ENCODE measurements at places on chromosomes 6 and 20.
A peak's percentile ranks its signal among the peaks of the same experiment; 100 is the strongest.

DNA sequence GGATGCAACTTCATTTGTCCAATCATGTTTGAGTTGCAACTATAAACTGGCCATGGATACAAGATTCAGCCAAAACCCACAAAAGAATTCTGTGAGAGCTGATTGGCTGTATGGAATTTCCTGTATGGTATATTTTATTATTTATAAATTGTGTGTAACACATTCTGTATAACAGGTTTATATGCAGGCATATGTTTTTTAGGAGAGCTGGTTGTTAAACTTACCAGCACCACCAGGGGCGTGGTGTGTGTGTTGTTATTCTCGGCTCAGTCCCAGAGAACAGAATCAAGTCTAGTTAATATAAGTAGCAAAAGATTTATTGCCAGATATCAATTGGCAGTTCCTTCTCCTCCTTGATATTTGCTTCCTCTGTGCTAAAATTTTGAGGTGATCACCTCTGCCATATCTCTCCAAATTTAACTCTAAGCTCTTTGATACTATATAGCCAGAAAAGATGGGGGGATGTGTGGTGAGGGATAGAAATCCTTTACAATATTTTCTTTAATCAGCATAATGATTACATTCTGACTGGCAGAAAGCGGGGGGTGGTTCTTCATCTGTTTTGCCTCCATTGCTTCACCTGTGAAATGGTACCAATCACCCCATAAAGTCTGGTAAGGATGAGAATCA lies 22.9 kb downstream of the CNBD2 start:
- no peak for DNase-seq

GRCh38 chr20:58980711-58981627 lies at the start of gene NELFCD:
NELFCD (plus strand) TSS chr20:58981256; CDS start chr20:58981310, 54 bp downstream.
- peak; percentile 29 for DNase-seq

GRCh38 chr6:104064876-104065275 lies 794.8 kb downstream of the HACE1 start:
- no peak for DNase-seq

GRCh38 chr6:140537211-140537610 lies 1162.8 kb upstream of the CITED2 start:
- DNase-seq = no peak

DNA sequence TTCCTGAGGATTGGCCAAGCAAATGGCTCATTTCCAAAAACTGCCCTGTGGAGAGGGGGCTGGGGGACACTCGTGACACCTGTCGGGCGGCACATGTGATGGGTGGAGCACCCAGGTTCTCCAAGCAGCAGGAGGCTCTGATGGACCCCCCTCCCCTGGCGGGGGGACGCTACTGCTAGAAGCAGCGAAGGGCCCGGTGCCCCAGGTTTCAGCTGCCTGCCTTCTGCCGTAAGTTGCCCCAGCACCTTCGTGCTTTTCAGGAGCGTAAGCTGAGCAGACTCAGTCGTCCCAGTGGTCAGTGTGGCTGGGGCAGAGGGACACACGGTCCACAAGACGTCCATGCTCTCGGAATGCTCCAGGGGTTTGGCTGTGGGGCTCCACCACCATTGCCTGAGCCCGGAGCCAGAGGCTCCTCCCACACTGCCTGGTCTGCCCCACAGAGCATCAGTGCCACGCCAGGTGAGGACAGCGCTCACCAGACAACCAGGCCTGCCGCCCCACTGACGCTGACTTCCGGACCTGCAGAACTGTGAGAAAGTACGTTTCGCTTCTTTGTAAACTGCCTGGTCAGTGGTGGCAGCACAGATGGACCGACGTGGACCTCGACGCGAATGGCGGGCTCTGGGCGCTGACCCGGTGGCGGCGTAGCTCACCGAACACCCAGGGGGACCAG lies 4.1 kb upstream of the ADRM1 start:
- DNase-seq = no peak

GRCh38 chr20:43878776-43879175 lies 35.9 kb upstream of the TOX2 start:
- DNase-seq = no peak

- no peak for DNase-seq
Observed at GRCh38 chr6:80338201-80338836, 231.8 kb downstream of the BCKDHB start.

DNA sequence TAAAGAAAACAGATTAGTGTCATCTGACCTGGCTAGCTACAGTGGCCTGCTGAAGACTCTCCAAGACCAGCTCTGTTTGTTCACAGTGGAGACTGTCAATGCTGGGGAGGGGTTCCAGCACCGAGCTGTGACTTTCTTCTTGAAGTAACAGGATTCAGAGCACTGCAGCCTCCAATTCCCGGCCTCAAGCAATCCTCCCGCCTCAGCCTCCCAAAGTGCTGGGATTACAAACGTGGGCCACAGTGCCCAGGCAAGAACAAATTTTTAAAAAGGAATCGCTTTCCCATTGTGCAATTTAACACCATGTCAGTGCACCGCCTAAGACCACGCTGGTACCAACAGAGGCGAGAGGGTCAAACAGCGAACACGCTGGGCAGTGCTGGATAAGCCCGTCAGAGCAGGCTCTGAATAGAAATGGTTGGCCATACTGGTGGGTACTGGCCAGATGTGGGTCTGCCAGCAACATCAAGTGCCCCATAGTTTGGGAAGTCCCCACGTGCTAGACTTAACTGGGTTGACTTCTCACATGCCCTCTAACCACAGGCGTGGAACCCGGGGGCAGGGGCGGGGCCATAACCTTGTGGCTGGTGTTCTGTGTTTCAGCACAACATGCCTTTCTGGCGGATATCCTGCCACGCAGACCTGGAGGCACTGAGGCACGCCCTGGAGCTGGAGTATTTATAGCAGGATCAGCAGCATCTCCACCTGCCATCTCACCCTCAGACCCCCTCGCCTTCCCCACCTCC lies 168.9 kb downstream of the ZMYND8 start:
- DNase-seq = no peak

GRCh38 chr6:10271982-10272381 lies 142.9 kb downstream of the TFAP2A start:
- no peak for DNase-seq

- DNase-seq = no peak
Observed at GRCh38 chr6:122804962-122805485, 16.0 kb downstream of the SMPDL3A start.

DNA sequence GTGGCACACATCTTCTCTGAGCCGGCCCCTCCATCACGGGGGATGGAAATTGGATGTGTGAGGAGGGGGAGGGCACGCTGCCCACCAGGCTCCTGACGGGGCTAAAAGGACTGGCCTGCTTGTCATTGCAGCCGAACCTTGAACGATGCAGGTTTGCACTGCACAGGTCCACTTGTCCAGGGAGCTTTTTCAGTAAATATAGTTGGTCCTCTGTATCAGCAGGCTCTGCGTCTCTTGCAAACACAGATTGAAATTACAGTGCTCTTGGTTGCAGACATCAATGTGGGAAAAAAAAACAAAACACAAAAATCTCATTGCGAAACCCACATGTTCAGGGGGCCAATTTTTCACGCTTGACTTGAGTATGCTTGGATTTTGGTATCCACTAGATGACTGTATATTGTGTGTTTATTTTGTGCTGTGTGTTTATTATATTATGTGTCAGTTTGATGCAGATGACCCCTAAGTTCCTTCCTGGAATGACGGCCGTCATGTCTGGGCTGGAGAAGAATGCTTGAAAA lies 29.2 kb downstream of the ERMARD start:
- DNase-seq = no peak

DNA sequence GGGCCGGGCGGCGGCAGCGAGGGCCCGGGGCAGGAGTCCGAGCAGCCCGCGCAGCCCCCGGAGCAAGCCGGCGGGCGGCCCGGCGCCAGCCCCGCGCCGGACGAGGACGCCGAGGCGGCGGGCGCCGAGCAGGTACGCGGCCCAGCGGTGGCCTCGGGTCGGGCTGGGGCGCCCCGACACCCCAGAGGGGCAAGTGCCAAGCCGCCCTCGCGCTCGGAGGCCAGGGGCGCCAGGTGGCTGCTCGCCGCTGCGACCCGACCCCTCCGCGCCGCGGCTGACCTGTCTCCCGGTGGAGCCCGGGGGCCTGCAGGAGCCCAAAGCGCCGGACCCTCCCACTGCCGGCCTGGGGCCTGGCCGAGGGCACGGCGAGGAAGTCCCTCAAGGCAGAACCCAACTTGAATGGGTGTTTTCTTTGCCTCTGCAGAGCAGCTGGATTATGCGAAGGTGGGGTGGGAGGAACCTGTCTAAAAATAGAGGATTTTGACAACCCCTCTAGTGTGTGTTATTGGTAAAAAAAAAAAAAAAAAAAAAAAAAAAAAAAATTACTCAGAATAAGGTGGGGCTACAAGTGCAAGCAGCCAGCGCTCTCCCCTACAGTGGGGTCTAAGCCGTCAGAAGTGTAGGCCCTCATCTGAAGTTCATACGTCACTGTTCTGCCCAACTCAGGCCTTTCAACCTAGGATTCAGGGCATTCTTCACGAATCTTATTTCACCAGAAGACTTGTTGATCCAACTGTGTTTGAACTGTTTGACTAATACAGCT lies 609 bp downstream of the OGFRL1 start:
- no peak for DNase-seq

- no peak for DNase-seq
Observed at GRCh38 chr6:3798055-3798919, 46.8 kb upstream of the PXDC1 start.

- no peak for DNase-seq
Observed at GRCh38 chr6:11200356-11200755, 32.1 kb downstream of the NEDD9 start.

DNA sequence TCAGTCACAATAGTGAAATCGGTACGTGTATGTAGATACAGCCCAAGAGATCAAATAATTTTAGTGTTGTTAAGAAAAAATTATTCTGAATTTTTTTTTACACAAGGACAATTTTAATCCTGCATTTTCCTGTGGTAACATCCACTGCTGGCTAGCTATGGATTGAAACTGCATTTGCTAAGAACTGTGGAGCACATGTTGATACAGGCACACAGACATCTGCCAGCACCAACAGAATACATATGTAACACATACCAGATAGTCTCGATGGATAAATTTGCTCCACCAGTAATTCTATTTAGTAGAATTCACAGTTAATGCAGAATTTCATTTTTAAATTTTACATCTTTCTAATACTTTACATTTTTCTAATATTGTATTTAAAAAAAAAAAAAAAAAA lies 2.2 kb downstream of the ASIP start:
- DNase-seq = no peak

DNA sequence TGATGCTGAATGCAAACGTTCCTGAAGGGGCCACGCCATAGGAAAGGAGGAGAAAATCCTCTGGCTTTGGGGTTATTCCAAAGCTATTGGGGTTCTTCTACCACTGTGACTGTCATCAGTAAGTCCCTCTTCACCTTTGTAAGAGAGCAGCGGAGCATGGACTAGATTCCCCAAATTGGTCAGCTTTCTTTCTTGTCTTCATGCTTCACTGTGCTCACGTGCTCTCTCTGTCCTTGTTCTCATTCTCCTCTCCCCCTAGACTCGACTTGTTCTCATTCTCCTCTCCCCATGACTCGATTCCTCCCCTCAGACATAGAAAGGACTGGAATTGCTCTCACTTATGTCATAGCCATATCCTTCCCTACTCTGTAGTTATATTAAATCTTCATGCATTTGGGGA lies 54.8 kb upstream of the ADGRG6 start:
- no peak for DNase-seq

GRCh38 chr6:169959136-169960002 lies 207.9 kb downstream of the ERMARD start:
- DNase-seq = no peak

DNA sequence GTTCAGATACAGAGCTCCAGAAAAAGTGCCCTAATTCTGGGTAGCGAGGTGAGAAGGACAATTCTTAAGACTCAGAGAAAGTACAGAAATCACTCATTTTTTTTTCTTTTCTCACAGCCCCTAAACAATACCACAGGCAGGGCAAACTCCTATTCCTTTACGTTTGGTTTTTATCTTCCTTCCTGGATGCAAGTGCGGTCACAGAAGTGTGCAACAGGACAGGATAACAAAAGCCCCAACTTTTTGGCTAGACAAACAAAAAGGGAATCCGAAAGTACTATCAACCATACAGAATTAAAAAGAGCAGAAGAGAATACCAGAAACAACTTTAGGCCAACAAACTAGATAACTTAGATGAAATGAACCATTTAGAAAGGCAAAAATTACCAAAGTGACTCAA lies 18.4 kb upstream of the BEND6 start:
- no peak for DNase-seq

DNA sequence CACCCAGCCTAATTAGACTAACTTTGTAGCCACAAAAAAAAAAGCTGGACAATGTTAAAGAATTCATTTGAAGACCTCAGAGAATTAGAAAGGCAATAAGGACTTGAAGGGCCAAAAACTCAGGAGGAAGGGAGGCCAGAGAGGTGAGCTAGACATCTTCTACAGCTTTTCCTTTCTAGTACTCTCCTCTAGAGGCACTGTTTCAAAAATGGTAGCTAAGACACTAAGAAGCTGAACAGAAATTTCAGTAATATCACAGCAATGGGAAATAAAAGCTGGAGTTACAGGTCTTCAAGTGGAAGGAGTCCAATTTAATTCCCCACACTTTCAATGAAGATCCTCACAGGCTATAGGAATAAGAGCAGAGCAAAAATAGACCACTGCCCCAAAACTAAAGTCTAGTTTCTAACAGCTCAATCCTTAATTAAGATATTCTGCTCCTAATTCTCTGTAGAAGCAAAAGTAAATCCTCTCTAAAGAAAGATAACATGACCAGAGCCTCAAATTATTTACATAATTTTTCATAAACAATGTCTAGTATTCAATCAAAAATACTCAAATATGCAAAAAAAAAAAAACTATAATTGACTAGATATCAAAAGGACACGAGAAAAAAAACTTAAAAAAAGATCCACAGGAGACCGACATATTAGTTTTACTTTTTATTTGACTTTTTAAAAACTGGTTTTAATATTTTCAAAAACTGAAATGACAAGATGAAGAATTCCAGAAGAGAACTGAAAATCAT lies 63.7 kb downstream of the RNGTT start:
- no peak for DNase-seq

GRCh38 chr20:23147964-23148730 lies 62.0 kb upstream of the CD93 start:
- peak; percentile 76 for DNase-seq

DNA sequence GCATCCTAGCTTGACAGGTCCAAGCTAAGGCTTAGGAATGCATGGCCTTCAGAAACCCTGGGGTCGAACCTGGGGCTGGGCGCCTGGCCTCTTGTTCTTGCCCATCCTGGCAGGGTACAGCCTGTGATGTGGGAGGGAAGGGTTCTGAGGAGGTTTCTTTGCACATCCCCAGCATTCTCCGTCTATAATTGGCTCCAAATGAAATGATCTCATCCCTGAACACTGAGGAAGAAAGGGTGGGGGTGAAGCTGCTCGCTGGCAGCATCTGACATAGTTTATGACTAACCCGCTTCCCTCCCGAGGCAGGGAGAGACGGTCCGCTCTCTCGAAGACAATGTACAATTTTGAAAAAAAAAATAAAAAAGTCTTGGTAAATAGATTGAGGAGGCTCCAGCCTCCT lies 67.1 kb upstream of the ZNFX1 start:
- DNase-seq = peak; percentile 31

- DNase-seq = no peak
Observed at GRCh38 chr6:145453376-145453775, 281.9 kb downstream of the EPM2A start.

DNA sequence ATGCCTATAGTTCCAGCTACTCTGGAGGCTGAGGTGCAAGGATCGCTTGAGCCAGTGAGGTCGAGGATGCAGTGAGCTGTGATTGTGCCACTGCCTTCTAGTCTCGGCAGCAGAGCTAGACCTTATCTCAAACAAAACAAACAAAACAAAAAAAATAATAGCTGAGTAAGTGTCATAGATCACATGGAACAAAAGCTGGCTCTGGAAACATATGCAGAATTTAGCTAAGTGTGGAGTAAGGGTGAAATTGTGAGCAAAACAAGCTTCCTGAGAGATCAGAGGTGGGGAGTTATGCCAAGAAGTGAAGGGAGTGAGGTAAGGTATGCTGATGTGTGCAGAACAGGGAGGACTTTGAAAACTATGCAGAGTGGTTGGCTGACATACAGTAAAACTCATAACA lies 18.7 kb downstream of the SGK1 start:
- no peak for DNase-seq
